ENCODE measurements at places on chromosomes 7 and 10. TPM values are rescaled to one million over a fixed set of nuclear protein-coding genes. Genes with fewer than 3 reads are reported as not detected.

POR gene
- polyA plus RNA-seq: 82.2 TPM

MACC1 gene
- 9.0 TPM for polyA plus RNA-seq

GRCh38 chr10:111076682-111077478 is at the start of gene ADRA2A:
Gene ADRA2A, plus strand, starts transcription at chr10:111077029. Its CDS starts 968 bp downstream, at chr10:111077997.
- peak; percentile 52 for DNase-seq

GRCh38 chr10:119268428-119268827 is 61.1 kb downstream of the GRK5 start:
- DNase-seq: no peak

Data from renal cortex interstitium (tissue), 15 donors.